ENCODE measurements at places on chromosomes 4 and X. TPM values are rescaled to one million over a fixed set of nuclear protein-coding genes. Genes with fewer than 3 reads are reported as not detected.

DNA sequence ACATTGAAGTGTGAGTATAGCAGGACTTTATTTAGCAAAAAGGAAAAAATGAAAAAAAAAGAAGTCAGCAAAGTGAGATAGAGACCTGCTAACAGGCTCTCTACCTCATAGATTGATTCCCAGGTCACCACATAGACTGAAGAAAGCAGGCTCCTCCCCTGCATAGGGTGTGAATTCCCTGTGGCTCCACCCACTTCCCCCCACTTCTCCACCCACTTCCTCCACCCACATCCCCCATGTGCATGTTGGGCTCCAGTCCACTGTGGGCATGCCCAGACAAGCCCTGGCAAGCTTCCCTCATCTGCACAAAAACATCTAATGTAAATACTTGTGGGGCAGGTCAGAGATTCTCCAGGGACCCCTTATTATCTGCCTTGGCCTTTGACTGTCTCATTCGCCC is 97.8 kb downstream of the TMEM47 start:
- no peak for DNase-seq

DNA sequence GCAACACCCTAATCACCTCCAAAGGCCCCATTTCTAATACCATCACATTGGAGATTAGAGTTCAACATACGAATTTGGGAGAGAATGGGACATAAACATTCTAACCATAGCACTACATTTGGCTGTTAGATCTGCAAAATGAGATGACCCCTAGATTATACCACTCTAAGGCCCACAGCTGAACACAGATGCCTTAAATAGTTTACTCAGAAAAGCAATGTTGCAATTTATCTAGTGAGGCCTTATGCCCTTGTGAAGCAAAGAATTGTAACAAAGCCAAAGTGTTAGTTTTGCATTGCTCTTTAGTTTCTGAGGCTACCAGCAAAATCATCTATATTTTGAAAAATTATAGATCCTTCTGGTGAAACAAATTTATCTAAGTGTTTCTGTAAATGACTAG is 31.6 kb upstream of the ARHGEF6 start:
- no peak for DNase-seq

DNA sequence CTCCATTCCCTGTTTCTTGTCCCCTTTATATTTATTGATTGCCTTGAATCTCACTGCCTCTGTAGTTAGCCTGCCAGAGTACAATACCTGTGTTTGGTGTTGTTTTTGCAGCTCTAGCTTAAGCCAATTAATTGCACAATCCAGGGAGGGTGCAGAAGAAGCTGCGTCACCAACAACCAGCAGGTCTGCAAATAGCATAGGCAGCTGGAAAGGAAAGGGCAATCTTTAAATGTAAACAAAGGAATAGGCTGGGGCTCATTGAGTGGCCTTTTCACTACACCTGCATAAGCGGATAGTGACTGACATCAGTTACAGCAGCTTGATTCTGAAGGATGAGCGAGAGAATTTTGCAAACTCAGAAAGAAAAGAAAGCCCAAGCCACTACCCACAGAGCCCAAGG is 106.8 kb upstream of the RAI2 start:
- DNase-seq: no peak

GRCh38 chr4:99417125-99417524 is 18.0 kb downstream of the ADH7 start:
- no peak for DNase-seq

- DNase-seq: no peak
Measured at GRCh38 chrX:53246231-53246630, 21.2 kb upstream of the KDM5C start.

DNA sequence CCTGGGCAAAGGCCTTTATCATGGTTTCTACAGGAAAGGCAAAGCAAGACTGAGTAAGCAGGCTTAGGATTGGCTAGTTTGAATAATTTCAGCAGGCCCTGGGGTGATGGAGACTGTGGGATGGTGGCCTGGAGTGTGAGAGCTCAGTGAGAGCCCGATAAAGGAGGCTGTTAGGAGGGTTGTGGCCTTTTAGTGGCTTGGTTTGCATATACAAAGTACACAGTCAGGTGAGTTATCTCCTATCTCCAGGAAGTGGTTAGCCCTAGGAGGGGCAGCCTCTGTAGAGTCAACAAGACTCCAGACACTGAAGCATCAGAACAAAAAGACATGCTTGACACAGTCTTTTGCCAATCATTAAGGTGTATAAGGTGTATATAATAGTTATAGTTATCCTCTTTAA is 157.2 kb downstream of the CFAP299 start:
- DNase-seq: peak; percentile 43

Gene PI4K2B
- 42.3 TPM for total RNA-seq

- DNase-seq: no peak
Measured at GRCh38 chr4:148495463-148495862, 53.2 kb upstream of the NR3C2 start.

- no peak for DNase-seq
Measured at GRCh38 chrX:15672881-15673280, 8.3 kb upstream of the CLTRN start.

GRCh38 chr4:145679991-145680455 is at the start of gene C4orf51:
Gene C4orf51 (plus strand): TSS chr4:145680146. CDS start chr4:145680204, 58 bp downstream.
- DNase-seq: no peak

Gene GNRHR
- total RNA-seq: not detected

- DNase-seq: no peak
Measured at GRCh38 chr4:99762728-99763127, 53.9 kb upstream of the DAPP1 start.

DNA sequence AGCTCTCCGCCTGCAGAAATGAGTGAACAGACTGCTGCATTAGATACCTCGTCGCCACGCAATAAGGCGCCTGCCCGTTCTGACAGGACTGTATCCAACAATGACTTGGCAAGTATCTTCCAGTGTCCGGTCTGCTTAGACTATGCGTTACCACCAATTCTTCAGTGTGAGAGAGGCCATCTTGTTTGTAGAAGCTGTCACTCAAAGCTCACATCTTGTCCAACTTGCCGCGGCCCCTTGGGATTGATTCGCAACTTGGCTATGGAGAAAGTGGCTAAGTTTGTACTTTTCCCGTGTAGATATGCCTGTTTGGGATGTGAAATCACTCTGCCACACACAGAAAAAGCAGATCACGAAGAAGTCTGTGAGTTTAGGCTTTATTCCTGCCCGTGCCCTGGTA is 172.0 kb upstream of the MAGEB16 start:
- no peak for DNase-seq

Gene MAGEB2
- not detected for total RNA-seq

Gene MGAT4D
- not detected for total RNA-seq

Gene TEC
- total RNA-seq: 3.0 TPM

GRCh38 chrX:43068639-43069038 is 290.7 kb upstream of the PPP1R2C start:
- DNase-seq: no peak

Gene SLC10A4
- not detected for total RNA-seq

DNA sequence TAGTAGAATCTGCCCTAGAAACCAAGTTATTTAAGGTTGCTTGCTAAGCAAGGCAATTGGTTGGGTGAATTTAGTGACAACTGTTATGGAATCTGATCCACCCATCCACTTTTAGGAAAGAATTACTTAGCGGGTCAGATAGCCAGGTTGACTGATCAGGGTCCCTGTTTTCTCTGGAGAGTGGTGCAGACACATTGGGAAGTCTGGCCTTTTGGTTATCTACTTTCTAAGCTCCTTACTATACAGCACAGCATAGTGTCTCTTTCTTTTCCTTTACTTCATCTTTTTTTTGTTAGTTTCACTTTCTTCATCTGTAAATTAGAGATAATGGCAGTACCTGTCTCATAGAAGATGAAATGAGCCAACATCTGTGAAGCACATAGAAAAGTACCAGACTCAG is 7.4 kb downstream of the HERC3 start:
- no peak for DNase-seq

Gene PCDH18
- total RNA-seq: 0.07 TPM

GRCh38 chr4:100261346-100261745 is 71.1 kb upstream of the DDIT4L start:
- no peak for DNase-seq

DNA sequence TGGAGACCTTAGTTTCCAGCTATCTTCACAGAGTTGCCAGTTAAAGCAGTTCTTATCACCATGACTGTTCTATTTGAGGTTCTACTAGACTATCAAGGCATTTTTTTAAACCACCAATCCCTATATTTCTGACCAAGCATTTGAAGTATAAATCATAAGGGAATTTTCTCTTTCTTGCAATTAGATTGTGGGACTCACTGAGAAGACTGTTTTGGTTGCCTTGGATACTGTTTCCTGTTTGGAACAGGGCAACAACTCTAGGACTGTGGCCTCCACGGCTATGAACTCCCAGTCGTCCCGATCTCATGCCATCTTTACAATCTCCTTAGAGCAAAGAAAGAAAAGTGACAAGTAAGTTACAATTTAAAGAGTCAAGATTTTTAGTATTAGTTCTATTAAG is 11.8 kb downstream of the KIF4A start:
- DNase-seq: no peak

DNA sequence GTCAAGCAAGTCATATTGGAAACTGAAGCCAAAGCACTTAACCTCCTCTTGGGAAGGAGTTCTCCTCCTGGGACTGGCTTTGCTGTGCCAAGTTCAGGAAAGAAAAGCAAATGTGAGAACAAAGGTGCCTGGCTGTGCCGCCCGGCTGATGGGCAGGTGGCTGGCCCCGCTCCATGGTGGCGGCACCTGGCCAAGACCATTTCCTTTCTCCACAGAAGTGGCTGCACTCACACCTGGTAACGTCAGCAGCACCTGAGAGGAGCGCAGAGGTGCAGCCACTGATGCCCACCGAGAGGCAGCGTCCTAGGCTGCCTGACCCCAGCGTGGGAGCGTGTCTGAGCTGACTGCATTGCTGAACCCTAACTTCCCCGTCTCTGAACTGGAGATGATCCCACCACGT is 54.3 kb downstream of the DCTD start:
- no peak for DNase-seq

Gene NEUROG2
- total RNA-seq: not detected

DNA sequence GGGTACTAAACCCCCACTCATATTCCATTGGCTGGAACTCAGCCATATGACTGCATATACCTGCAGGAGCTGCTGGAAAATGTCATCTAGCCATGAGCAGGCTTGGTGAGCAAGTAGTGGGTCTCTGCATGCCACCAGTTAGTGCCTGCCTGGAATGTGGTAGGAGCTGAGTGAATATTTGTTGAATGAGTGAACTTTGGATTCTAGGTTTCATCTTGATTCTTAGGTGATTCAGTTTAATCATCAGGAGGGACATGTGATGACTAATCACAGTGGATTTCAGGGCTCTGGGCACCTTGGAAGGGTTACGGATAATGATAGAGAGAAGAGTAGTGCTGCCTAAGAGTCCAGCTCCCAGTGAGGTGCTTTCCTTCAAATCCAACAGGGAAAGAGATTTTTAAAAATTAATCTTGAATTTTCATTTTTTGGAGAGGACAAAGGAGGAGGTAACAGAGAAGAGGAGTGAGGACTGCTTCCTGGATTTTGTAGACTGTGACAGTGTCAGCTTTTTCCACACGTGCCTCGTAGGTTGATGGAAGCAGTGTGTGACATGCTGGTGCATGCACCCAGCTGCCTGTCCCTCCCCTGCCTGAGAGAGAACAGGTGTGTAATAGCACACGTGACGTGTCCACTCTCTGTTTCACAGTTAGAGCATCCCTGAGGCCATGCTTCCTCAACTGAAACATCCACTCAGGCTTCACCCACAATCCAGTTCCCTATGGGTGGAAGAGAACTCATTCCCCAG is 30.4 kb downstream of the NHS start:
- no peak for DNase-seq

Gene GYPB
- not detected for total RNA-seq

GRCh38 chrX:35841872-35842271 is 43.7 kb downstream of the MAGEB16 start:
- no peak for DNase-seq

DNA sequence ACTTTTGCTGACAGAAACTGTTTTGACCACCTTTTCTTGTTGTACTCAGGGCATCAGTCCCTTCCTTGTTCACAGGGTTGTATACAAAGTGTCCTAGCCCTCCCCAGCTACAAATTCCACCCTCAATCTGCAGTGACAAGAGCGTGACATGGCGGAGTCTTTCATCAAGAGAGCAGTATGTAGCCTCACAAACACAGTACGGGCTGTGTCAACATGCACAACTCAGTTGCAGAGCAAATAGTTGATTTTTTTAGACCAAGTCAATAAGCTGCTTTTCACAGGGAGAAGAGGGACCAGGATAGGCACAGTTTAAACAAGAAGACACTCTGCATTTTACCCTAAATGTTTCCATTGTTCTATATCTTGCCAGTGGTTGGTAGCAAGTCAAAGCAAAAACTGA is 8.6 kb upstream of the HS6ST2 start:
- DNase-seq: no peak

GRCh38 chr4:88308587-88308986 is 24.2 kb upstream of the PPM1K start:
- no peak for DNase-seq

Data from activated CD4-positive, alpha-beta memory T cell treated with anti-CD3 and anti-CD28 coated beads for 36 hours (primary cell).